Fibroblast of skin of right biceps (primary cell): ENCODE measurements at places on chromosomes 2 and 18.

DNA sequence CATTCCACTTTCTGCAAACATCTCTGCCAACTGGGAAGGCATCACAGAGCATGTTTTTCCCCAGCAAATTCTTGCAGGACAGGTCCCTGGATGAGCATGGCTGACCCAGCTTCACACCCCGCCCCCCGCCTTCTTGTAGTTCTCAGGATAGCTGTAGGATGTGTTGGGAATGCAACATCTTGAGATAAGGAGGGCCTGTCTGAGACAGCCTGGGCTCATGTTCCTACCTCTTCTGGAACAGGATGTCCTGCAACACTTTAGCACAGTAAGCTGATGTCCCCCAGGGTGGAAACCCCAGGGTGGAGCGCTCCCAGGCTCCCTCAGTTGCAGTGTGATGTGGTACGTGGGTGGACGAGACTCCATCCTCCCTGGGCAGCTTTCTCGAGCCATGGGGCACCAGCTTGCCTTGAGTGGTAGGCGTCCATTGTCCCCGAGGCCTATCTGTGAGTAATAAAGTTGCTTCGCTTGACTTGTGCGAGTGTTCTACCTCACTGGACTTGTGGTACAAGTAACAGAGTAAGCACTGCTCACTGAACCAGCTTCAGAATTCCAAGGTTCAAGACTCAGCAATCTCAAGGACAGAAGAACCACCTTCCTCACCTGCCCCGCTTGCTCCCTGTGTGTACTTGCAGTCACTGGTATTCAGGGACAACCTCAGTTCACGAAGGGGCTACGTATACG is 48.6 kb downstream of the EMX1 start:
- no peak for DNase-seq

- no peak for DNase-seq
Observed at GRCh38 chr2:224892574-224893204, 149.6 kb downstream of the DOCK10 start.

GRCh38 chr18:46289931-46290330 is 185.7 kb downstream of the HAUS1 start:
- DNase-seq = no peak

DNA sequence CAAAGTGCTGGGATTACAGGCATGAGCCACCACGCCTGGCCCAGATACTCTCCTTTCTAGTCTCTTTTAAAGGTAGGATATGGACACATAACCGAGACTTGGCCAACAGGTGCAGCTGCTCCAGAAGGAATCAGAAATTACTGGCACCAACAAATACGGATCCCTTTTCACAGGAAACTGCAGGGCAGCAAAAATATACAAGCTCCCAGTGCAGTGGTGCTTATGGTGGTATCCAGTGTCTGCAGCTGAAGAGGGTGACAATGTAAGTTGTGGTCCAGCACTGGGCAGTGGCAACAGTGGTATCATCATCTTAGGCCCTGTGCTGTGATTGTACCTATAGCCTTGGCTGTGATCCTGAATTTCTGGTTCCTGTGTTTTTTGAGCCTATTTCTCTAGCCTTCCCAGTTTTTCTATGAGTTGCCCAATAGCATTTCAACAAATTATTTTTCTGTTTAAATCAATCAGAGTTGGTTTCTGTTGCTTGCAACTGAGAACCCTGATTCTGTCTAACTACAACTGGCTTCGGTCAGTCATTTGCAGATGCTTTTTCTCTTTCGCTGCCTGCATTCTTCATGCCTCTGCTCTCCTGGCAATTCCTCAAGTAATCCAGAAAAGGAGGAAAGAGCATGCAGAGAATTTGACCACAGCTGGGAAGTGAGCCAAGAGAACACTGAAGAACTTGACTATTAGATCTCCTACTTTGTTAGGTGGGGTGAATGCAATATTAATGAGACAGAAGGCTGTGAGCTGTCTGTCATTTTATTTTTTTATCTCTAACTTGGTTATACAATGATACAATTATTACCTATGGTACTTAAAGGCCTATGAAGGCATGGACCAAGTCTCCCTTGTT is 30.8 kb upstream of the EML4 start:
- DNase-seq = peak; percentile 100

- DNase-seq = peak; percentile 92
Observed at GRCh38 chr2:235024191-235024860, 72.5 kb downstream of the SH3BP4 start.

DNA sequence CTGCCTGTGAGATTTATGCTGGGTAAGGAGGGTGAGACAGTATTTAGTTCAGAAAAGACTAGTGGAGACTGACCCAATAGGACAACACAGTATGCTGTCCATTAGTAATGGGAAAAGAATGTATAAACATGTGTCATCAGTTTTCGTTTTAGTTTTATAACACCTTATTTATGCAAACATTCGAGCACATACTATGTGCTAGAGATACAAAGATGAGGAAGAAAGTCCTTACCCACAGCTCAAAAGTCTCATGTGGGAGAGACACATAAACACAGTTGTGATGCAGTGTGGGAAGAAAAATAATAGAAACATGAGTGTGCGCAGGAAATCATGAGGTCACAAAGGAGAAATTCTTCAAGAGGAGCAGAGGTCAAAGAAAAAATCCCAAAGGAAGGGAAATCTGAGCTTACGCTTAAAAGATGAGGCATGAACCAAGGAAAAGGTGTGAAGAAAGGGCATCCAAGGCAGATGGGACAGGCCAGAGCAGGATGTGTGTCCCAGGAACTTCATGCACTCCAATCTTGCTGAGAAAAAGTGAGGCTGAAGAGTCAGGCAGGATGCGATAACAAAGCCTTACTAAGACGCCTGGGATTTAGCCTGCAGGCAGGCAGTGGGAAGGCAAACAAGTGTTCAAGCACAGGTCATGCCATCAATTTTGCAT is 8.1 kb downstream of the METTL21A start:
- peak; percentile 80 for DNase-seq

DNA sequence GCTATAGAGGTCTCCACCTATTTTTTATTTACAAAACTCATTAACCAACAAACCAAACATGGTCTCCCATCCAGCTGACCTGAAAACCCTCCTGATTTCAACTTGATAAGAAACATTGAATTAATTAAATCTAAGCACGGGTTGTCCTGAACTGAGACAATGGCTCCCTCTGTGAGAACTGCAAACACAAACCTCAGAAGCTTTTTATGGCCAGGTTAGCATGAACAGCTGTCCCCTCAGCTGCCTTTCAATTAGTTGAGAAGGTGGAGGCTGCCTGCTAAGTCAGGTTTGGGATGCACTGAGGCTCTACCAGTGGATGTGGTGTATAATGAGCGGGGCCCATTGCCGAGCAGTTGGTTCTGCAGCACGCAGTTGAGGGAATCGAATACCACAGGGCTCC is 258.5 kb upstream of the DDX18 start:
- no peak for DNase-seq

GRCh38 chr2:47896450-47896968 is 9.8 kb downstream of the FBXO11 start:
- no peak for DNase-seq

DNA sequence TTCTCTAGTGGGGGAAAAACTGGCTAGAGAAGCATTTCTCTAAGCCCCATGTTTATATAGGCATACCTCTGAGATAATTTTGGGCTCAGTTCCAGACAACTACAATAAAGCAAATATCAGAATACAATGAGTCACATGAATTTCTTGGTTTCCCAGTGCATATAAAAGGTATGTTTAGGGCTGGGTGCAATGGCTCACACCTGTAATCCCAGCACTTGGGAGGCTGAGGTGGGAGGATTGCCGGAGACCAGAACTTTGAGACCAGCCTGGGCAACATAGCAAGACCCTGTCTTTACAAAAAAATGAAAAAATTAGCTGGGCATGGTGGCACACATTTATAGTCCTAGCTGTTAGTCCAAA is 22.2 kb downstream of the TSN start:
- peak; percentile 74 for DNase-seq

DNA sequence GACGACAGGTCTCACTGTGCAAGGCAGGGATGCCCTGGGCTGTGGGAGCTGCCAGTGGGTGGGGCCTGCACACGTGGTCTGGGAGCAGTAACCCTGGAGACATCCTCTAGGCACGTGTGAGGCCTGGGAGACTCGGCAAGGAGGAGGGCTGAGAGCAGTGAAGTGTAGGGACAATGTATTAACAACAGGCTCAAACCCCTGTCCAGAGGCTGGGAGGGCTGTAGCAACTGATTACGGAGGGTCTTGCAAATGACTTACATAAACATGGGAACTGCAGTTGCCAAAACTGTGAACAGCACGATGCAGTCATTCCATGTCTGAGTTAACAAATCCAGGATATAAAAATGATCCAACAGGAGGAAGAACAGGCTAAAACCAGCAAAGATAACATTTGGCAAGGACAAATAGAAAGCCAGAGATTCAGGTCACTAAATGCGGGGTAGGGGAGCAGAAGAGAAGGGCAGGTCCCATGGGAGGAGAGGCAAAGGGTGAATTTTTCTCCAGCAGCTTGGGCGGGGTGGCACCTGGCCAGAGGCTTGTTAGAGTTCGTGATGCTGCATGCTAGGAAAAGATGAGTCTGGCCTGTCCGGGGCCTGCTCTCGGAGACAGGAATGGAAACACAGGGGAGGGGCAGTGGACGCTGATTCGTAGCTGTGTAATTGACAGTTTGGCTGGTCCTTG is 44.9 kb downstream of the CYP27C1 start:
- peak; percentile 71 for DNase-seq

DNA sequence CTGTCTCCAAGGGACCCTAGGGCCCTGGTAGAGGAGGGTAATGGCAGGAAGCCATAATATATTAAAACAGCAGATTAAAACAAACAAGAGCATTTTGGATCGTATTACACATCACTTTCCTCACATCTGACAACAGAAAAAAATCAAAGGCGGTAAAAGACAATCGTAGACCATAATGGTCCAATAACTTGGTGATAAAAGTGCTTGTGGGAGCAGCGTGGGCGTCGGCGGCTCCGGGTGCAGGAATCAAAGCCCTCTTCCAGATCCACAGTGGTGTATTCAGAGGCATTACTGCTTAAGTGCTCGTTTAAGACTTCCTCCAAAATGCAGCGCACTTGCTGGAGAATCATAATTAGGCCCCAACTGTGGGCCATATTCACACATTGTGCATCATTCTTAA is 68.0 kb downstream of the FECH start:
- DNase-seq = no peak

GRCh38 chr2:120436460-120436739 is 90.5 kb downstream of the INHBB start:
- DNase-seq = no peak

DNA sequence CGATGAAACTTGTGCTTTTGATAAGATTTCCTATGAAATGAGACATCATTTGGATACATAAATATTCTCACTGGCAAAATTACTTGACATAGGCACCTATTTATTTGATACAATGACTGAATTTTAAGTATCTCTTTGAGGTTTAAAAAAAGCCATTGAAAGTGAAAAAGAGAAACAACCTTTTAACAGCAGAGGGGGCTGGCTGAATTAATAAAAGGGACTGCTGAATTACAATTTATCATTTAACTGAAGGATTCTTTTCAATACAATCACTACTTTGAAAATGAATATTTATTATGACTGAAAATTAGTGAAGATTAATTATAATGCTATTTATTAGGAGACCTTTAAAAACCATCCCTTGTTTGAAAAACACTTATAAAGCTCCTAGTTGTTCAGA is 335.3 kb downstream of the DLGAP1 start:
- DNase-seq = no peak
